ENCODE measurements at places on chromosomes 7 and 10.
A peak's percentile ranks its signal among the peaks of the same experiment; 100 is the strongest.

DNA sequence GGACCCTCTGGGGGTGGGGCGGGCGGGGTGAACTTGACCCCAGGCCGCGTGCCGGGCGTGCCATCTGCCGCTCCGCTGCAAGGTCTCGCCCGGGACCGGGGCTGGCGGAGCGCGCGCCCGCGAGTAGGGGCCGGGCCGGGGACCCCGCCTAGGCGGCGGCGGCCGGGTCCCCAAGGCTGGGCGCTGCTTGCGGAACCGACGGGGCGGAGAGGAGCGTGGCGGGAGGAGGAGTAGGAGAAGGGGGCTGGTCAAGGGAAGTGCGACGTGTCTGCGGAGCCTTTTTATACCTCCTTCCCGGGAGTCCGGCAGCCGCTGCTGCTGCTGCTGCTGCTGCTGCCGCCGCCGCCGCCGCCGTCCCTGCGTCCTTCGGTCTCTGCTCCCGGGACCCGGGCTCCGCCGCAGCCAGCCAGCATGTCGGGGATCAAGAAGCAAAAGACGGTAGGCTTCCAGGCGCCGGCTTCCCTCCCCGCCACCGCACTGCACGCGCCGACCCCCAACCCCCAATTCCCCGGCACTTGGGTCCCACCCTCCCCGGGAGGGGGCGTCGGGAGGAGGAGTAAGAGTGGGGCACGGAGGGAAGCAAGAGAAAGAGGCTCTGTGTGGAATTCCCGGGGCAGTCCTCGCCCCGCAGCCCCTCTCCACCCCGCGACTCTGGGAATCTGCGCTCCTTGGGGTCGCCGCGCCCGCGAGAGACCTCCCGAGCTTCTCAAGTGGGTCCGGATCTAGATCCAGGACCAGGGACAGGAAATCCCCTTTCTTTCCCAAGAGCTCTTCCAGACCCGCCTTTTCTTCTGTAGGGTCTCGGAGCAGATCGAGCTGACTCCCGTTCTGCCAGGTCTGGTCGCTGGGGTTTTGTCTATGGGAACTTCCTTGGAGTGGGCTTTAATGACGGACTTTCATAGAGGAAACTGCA is at the start of gene PAPSS2:
Gene PAPSS2, plus strand, starts transcription at position 308 of the 913 bp plus-strand sequence. Its CDS starts 104 bp downstream, at position 412.
- DNase-seq, result no peak

- DNase-seq, result no peak
These were observed 39.6 kb upstream of the CACNB2 start for GRCh38 chr10:18100669-18101068.

DNA sequence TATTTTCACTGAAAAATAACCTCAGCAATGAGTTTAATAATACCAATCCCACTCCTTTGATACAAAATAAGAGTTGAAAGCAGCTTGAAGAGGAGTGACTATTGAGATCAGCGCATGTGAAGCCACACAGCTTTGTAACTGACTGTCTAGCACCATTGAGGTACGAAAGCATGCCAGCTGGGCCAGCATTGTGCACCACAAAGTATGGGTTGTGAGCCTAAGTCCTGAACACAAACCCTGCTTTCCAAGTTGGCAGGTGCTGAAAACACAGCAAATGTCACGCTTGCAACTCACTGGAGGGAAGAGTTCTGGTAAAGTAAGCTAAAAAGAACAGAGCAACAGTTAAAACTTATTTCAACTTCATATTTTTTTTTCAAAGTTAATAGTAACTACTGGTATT is 4.0 kb upstream of the FAM53B start:
- no peak for DNase-seq

DNA sequence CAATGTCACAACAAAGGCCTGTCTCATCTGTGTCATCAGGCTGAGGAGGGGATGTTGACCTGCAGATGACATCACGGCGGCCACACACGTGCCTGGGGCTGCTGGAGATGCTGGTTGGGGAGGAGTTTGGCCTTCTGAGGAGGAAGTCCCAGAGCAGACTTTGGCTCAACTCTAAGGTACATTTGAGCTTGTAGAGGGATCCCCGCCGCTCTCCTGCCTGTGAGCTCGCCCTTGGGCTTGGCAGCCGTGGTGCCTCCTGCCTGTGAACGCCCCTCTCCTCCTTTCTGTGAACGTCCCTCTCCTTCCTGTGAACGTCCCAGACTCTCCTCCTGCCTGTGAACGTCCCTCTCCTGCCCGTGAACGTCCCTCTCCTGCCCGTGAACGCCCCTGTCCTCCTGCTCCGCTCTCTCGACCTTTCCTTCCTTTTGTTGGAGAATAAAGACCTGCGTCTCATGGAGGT is 176.4 kb downstream of the DNAJB6 start:
- no peak for DNase-seq

GRCh38 chr7:129376076-129376777 is 58.0 kb upstream of the STRIP2 start:
- peak; percentile 30 for DNase-seq

DNA sequence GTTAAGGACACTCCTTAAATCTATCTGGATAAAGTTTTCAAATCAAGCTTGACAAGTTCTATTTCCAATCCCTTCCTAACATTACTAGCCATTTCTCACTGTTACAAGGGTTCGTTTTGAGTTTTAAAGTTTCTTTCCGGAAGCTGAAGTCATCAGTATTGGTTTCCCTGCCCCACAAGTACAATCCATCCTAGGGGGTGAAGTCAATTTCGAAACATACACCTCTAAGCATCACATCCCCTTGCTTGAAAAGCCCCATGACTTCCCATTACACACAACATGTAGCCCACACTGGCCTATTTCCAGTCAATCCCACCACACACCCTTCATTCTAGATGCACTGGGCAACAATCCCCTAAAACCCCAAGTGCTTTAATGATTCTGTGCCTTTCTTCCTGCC is 13.0 kb downstream of the DPY19L1 start:
- no peak for DNase-seq

GRCh38 chr10:72011976-72012512 is 47.8 kb downstream of the CHST3 start:
- no peak for DNase-seq

- DNase-seq, result no peak
These were observed 716.2 kb downstream of the NXPH1 start for GRCh38 chr7:9149499-9150082.

- no peak for DNase-seq
These were observed 41.6 kb upstream of the LYZL2 start for GRCh38 chr10:30671026-30671616.

GRCh38 chr10:130372222-130372621 is 236.0 kb downstream of the GLRX3 start:
- DNase-seq, result no peak

GRCh38 chr10:129940617-129941198 is 23.4 kb downstream of the EBF3 start:
- no peak for DNase-seq

DNA sequence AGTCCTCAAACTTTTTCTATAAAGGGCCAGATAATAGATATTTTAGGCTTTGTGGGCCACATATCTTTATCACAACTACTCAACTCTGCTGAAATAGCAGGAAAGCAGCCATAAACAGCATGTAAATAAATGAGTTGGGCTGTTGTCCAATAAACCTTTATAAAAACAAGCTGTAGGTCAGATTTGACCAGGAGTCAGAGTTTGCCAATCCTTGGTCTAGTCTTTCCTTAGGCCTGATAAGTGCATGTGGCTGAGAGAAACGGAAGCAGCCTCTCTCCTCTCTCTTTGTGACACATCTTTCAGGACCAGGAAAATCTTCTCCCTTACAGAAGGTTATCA is 724.5 kb downstream of the GRID1 start:
- no peak for DNase-seq

GRCh38 chr10:4061441-4061951 is 276.5 kb upstream of the KLF6 start:
- no peak for DNase-seq

DNA sequence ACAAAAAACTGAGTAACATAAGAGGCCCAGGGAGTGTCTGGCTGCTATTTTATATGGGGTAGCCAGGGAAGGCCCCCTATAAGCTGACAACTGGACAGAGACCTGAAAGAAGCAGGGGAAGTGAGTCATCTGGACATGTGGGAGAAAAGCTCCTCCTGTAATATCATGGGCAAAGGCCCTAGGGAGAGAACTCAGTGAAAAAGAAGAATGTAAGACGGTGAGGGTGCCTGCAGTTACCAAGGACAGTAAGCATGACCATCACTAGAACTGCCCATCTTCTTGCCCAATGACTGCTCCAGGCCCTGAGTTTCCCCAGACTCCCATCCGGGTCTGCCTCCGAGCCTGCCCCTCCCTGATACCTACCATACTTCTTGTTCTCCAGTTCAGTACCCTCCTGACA is 2.3 kb downstream of the ELMO1 start:
- DNase-seq, result no peak

GRCh38 chr10:33005322-33006301 is 47.6 kb upstream of the ITGB1 start:
- peak; percentile 45 for DNase-seq

DNA sequence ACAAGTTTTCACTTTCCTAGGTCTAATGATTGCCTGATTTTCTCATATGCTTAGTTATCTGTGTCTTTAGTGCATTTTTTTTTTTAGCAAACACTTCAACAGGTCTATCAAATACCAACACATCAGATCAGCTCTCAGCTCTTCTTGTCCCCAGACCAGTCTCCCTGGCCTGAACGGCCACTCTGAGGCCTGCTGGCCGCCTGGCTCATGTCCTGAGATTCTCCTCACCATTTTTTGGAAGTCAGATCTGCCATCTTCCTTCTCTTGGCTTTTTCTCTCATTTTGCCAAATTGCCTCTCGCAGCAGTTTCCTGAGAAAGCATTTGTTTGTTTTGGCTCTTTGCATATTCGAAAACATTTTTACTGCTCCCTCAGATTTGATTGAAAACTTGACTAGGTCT is 29.3 kb downstream of the PPP2R2D start:
- no peak for DNase-seq

GRCh38 chr7:80632139-80632538 is 6.3 kb upstream of the CD36 start:
- no peak for DNase-seq

DNA sequence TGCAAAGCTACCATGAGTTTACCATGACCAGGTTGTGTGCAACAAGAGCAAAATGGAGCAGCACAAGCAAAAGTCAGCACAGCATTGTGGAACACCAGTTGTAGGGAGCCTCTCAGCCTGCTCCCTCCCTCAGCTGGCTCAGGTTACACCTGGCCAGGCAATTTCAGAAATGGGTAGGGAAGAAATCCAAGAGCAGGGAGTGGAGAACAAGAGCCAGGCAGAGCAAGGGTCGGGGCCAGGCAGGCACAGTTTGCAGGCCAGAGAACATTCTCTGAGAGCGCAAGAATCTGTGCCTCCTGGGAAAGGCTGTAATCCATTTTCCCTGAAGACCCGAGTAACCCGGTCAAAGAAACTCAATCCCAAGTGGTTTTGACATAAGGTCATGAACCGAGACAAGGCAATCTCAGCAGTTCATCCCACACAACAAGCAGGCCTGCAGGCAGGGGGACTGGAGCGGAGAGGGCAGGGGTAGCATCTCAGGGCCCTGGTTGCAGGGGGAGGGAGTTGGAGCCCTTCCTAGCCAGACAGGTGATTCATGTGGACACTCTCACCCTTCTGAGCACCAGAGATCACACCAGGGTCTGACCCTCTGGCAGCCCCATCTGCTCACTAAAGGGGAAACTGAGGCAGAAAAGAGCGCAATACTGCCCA is 258.4 kb downstream of the PLXNA4 start:
- DNase-seq, result no peak

- DNase-seq, result no peak
These were observed 43.0 kb downstream of the UNCX start for GRCh38 chr7:1275451-1276381.

GRCh38 chr7:98177553-98177952 is 33.7 kb upstream of the BHLHA15 start:
- no peak for DNase-seq

DNA sequence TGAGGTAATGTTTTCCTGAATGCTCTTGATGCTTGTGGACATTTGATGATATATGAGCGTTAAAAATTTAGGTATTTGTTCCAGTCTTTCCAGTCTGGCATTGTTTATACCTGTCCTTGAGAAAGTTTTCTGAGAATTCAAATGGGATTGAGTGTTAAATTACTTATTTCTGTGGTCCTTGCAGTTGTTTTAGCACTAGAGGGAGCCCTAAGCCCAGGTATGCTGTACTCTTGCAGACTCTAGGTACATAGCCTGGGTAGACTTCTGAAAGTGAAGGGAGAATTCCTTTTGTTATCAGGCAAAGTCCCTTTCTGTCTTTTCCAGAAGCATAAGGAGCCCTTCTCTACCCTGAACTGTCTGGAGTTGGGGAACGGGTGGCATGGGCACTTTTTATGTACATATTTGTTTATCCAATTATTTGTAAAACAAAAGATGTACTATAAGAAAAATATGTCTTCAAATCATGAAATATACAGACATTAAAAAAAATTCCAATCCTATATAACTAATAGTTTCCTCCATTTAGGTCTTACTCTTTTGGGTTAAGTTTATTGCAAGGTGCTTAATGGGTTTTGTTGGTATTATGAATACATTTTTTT is 262.1 kb downstream of the ATRNL1 start:
- peak; percentile 6 for DNase-seq

DNA sequence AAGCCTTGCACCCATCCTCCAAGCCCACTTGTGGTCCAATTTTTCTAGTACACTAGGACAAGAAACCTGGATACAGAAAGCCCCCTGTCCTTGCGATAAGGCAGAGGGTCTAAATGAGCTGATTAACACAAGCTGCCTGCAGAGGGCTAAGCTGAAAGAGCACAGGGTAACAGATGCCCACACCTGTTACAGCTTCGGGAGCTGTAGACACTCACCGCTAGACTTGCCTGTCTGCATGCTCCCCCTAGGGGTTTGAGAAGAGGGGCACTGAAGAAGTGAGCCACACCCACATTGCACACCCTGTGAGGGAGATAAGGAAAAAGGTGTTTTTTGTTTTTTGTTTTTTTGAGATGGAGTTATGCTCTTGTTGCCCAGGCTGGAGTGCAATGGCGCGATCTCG is 386.5 kb upstream of the AUTS2 start:
- DNase-seq, result no peak

Measured in stimulated activated CD4-positive, alpha-beta T cell treated with anti-CD3 and anti-CD28 coated beads, Interleukin-1b, Interleukin-23, amount 100 ng/mL, for 24 hours (primary cell).